ENCODE measurements at places on chromosomes 2 and 18.

- no peak for DNase-seq
These were observed 37.1 kb upstream of the CTLA4 start for GRCh38 chr2:203830304-203831055.

DNA sequence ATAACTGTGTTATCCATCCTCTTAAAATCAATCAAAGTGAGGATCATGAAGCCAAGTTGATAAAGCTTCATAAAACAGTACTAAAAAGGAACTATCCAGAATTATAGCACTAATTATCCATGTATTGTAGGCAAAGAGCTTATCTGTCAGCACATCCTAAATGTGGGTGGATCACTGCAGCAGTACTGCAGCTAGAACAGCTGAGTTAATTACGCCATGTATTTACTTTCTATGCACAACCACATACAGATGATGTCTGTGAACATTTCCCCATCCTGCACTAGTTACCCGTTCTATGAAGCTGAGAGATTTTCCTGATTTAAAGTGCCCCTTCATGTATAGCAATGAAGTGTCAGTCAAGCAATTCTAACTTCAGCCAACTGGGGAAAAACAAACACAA lies 96.6 kb downstream of the RAPH1 start:
- DNase-seq = no peak

- no peak for DNase-seq
These were observed 8.0 kb upstream of the COX7A2L start for GRCh38 chr2:42368817-42369531.

DNA sequence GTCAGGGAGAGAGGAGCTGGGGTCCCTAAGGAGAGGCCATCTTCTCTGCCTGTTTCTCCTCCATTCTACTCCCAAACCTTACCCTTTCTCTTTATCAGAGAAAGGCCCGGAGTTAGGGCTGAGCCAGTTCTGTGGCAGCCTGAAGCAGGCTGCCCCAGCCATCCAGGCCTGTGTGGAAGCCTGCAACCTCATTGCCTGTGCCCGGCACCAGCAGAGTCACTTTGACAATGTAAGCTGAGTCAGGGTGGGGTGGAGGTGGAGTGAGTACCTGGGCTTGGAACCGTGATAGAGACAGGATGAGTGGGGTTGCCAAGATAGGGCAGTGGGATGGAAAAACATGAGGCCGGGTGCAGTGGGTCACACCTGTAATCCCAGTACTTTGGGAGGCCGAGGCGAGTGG lies 5.2 kb downstream of the CHRNG start:
- DNase-seq = no peak

GRCh38 chr2:217688494-217688893 lies 314.3 kb downstream of the TNS1 start:
- DNase-seq = no peak

GRCh38 chr2:24721470-24721869 lies 71.7 kb downstream of the PTRHD1 start:
- no peak for DNase-seq

DNA sequence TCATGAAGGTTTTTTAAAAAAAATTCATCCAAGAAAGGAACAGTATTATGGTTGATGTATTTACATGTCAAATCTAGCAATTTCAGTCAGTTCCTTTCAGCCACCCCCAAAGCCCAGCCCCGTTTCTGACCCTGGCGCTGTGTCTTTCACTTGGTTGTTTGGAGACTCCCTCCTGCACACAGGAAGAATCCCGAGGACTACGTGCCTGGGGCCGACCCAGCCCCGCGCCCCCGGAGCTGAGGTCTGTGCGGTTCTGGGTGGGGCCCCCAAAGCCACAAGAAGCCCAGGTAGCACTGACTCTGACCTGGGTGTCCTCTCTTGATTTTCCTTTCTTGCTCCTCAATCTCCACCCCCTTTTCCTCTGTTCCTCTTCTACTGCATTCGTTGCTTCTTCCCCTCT lies 49.1 kb downstream of the TRAPPC12 start:
- DNase-seq = no peak

DNA sequence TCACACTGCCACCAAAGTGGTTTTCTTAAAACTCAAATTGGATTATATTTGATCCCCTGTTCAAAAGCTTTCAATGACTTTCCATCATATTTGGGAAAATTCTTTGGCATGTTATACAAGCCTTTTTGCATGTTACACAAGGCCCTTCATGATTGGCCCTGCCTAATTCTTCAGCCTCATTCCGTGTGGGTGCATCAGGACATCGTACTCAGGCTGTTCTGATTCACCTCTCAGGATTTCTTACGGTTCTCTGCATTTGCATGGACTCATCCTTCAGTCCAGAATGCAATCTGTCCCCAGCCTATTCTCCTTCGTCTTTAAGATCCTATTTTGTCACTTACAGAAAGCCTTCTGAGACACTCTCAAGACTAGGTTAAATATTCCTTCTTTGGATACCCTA lies 107.8 kb downstream of the LYPD1 start:
- DNase-seq = no peak

DNA sequence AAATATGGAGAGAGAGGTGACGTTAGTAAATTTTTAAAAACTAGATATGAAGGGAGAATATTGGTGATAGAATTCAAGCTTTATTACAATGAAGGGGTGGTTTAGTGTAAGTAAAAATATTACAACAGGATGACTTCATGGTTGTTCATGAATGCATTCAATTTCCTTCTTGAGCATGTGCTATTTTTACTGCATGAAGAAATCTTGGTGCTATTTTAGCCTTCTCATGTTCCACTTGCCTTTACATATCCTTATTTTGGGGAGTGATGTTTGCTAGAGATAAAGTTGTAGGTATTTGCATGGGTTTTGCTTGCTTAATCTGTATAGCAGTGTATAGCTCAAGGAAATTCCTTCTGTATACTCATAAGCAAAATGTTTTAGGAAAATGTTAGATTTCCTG lies 195.0 kb upstream of the MMADHC start:
- DNase-seq = no peak

- DNase-seq = peak; percentile 1
These were observed 376.1 kb downstream of the IRS1 start for GRCh38 chr2:226423498-226423960.

DNA sequence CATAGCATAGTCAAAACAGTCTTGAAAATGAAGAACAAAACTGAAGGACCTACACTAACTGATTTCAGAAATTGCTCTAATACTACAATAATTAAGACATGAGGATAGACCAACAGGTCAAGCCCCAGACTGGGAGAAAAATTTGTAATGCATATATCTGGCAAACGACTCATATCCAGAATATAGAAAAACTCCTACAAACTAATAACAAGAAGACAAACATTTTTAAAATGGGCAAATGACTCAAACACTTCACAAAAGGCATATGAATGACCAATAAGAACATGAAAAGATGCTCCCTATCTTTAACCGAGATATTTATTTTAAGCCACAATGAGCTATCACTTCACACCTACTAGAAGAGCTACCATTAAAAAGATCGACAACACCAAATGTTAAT lies 14.2 kb downstream of the TGFBRAP1 start:
- no peak for DNase-seq

DNA sequence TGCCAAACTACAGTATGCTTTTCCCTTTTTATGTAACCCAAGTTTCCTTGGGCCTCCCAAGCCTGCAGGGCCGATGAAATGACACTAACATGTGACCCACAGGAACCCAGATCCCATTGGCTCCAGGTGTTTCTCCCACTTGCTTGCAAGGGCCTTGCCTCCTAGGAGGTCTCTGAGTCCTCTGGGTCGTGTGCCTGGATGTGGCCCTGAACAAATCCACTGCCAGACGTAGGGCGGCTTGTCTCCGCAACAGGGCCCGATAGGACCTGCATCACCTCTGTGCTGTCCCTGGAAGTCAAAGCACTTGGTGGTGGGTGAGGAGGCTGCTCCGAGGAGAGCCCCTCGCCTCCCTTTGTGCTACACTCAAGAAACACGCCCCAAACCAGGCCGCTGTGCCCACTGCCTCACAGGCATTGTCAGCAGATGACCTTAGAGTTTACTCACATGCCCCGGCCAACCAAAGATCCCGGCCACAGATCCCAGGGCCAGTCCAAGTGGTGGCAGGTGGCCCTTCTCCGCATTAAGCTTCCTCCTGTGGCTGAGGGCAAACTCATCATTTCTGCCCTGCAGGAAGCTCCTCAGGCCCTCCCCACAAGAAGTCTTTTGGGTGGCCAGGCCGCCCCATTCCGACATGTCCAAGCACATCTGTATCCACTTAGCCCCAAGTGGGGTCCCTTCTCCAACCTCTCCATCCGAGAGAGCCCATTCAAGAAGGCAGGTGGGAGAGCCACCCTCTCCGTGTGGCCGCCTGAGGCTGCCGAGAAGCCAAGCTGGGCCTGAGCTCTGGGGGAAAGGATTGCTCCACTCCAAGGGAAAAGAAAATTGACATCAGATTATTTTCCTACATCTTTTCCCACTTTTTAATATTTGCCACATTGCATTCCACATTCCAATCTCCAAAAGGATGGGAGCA lies 76.7 kb downstream of the GFPT1 start:
- DNase-seq = no peak

- DNase-seq = no peak
These were observed 9.5 kb downstream of the AQP12A start for GRCh38 chr2:240701091-240701735.

DNA sequence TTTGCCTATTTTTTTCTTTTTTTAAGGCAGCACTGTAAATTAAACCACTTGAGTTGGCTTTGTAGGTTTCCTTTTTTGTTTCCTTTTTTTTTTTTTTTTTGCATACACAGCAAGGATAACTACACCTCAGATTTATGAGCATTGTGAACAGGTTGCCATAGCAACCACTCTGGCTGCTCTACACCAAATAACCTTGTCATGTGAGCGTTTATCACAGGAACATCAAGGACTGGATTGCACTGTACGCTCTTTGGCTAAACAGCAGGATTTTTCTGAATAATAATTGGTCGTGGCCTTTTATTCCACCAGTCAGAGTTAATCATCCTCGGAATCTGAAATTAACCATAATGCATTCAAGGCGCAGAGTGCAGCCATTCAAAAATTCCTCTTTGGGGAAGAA lies 199.1 kb upstream of the SLC14A2 start:
- no peak for DNase-seq

- DNase-seq = no peak
These were observed 133.5 kb downstream of the SPTBN1 start for GRCh38 chr2:54589340-54590215.

- no peak for DNase-seq
These were observed 47.3 kb downstream of the RFTN2 start for GRCh38 chr2:197628043-197628500.

Measured in activated naive CD4-positive, alpha-beta T cell (primary cell).